Stimulated activated CD4-positive, alpha-beta T cell treated with anti-CD3 and anti-CD28 coated beads, Interleukin-2, amount 100 ng/mL, for 4 hours (primary cell): ENCODE measurements at places on chromosomes 7 and 10.

GRCh38 chr10:127983344-127984100, 76.6 kb downstream of the PTPRE start:
- DNase-seq = no peak

- no peak for DNase-seq
Measured at GRCh38 chr7:26863518-26864308, 677 bp downstream of the SKAP2 start.

DNA sequence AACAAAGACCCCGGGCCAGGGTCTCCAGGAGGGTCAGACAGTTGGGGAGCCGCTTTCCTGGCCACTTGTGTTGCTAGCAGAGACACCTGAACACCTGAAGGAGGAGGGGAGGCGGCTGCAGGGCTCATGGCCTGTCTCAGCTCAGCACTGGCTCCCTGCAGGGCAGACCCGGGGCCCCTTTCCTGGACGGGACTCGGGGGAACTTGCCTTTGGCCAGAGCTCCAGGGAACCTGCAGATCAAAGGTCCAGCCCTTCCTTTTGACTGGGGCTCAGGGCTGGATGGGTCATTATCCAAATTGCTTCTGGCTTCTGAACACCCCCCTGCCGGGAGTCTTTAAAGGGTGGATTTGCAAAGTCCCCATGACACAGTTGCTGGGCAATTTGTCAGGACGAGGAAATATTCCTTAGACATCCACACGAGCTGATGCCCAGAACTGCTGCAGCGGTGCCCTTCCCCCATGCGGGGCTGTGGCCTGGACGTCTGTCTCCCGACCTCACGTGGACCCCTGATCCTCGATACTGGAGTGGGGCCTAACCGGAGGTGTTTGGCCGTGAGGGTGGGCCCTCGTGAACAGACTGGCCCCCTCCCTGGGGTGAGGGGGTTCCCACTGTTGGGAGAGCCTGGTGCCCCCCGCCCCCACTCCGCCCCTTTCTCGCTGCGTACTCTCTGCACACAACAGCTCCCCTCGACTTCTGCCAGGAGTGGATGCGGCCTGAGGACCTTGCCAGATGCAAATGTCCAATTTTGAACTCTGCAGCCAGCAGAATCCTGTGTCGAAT, 194.3 kb downstream of the ELFN1 start:
- no peak for DNase-seq

DNA sequence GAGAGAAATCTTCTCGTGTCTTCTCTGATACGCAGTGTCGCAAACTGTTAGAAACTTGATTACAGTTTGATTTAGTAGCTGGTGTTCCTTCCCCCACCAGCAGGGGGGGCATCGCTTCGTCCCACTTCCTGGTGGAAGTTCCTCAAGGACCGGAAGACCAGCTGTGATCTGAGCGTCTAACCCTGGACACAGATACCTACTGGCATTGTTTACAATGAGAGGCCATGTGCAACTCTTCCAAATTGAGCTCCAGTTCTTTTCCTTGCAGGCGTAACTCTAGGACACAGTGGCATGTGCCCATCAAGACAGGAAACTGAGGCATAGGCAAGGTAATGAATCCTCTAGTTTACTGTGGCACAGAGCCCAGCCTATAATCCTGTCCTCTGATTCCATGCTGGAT, 219.0 kb downstream of the CCDC3 start:
- DNase-seq = no peak

GRCh38 chr10:73953665-73954064, 42.7 kb downstream of the PLAU start:
- no peak for DNase-seq

- no peak for DNase-seq
Measured at GRCh38 chr7:141276031-141276430, 202.2 kb downstream of the TMEM178B start.

DNA sequence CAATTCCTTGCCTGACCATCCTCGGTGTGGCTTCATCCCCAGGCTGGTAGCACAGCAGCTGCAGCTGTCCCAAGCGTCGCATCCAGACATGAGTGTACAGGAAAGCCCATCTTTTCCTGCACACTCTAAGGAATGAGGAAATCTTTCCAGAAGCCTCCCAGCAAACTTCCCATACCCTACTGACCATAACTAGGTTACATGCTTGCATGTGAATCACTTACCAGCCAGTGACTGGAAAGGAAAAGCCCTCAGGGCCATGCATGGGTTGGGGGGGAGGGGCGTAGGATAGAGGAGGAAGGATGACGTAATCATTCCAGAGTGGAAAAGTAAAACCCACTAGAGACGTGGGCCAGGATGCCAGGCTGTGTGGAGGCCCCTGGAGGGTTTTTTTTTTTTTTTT, 18.9 kb upstream of the ZNF212 start:
- no peak for DNase-seq

DNA sequence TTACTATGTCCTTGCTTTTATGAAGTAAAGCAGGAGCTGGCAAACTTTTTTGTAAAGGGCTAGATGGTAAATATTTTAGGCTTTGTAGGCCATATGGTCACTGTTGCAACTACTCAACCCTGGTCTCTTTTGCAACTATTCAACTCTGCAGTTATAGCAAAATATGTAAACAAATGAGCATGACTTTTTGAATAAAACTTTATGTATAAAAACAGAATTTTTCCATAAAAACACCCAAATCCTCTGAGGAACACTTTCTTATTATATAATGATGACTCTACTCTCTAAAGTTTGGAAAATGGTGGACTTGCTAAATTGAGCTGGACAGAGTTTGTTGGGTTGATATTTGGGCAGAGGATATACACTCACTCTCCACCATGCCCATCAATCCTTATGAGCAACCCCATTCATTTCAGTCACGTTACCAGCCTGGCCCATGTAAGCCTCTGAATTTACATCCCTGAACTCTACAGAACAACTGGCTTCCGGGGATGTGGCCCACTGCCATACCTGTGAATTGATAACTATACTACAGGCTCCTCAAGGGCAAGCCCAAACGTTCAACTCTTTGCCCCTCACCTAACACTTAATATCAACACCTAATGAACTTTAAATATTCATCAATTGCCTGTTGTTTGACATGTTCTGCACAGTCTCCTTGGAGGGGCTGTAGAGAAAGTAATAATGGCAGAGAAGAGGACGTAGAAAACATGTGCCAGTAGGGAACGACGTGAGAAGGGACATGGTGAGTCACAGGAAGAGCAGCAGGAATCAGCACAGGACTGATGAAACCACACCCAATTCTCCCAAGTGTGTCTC, 37.6 kb downstream of the SGMS1 start:
- DNase-seq = no peak

GRCh38 chr7:2012981-2013380, 219.8 kb downstream of the MAD1L1 start:
- no peak for DNase-seq

DNA sequence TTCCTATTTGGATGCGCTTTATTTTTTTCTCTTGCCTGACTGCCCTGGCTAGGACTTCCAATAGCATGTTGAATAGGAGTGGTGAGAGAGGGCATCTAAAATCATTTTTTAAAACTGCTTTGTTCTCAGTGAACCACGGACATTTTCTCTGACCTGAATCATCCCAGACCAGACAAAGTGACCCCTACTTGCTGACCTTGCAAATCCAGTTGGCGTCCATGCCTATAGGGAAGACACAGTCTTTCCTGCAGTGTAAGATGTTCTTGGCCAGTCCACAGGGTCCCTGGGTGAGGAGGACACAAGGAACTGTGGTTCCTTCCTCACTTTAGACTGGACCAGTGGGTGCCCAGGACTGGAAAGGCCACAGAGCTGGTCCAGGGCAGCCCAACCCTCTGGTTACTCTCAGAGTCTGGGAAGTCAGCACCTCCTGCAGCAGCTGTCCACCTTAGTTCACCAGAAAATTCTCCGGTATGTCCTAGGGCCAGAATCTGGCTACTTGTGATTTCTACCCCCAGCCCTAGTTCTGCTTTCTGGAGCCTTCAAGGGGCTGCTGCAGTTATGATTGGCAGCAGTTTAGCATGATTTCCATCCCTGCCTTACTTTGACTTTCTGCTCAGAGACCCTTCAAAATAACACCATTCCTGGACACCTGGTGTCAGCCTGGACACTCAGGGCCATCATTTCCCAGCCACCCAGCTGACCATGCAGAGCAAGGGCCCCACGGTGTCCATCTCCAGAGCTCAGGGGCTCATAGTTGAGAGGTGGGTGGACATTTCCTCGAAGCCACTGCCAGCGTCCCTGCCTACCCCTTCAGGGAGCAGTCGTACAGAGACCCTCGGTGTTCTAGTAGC, 19.3 kb downstream of the VIPR2 start:
- no peak for DNase-seq

DNA sequence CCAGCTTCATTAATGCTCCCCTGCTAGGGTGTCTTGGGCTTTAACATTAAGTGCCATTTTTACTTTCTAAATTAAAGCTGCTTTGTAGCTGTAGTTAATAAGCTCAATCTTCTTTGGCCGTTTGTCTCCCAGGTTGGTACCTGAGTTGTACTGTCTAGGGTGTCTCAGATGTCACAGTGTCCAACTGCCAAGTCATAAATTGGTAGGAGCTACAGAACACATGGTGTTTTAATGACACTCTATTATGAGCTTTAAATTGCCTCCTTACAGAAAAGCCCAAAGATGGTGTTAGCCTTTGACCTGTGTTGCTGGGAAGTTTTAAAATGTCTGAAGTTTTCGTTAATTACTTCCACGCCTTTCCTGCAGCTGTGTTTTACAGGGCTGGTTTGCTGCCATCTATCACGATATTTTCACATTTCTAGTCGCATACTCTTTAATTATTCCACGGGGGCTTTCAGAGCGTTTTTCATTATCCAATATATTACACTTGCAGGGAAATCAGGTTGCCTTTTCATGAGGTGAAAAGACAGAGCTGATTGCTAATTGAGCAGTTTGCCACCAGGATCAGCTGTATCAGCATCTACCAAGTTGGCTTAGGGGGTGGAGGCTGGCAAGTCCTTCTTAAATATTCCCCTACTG, 247.8 kb upstream of the PLPP4 start:
- DNase-seq = no peak

- DNase-seq = no peak
Measured at GRCh38 chr10:86958116-86958900, at the start of gene SNCG. Gene SNCG (plus strand): TSS chr10:86958599. CDS start chr10:86958698, 99 bp downstream.

- no peak for DNase-seq
Measured at GRCh38 chr10:91653219-91653870, 20.5 kb upstream of the PPP1R3C start.

GRCh38 chr10:20993389-20993788, 96.3 kb upstream of the NEBL start:
- no peak for DNase-seq

DNA sequence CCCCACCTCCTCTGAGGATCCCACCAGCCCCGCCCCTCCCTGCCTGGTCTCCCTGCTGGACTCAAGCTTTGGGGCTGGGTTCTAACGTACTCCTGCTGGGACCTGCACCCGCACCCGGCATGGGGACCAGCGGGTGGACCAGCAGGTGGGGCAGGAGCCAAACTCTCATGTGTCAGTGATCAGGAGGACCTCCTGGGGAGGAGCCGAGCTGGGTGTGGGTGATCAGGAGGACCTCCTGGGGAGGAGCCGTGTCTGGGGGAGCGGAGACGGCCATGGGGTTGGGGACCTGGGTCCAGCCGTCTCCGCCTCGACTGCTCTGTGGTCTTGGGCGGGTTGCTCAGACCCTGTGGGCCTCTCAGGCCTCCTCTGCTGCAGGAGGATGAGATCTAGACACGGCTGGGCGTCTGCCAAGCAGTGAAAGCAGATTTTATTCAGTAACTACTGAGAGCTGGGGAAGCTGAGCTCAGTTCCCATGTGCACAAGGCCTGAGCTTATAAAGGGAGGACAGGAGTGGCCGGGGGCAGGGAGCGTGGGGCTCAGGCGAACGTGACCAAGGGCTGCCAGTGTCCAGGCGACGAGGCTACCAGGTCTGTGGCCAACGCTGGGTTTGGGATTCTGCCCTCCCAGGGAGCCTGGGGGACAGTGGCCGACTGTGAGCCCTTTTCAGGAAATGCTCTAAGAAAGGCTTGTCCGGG, 33.6 kb upstream of the UTF1 start:
- no peak for DNase-seq

DNA sequence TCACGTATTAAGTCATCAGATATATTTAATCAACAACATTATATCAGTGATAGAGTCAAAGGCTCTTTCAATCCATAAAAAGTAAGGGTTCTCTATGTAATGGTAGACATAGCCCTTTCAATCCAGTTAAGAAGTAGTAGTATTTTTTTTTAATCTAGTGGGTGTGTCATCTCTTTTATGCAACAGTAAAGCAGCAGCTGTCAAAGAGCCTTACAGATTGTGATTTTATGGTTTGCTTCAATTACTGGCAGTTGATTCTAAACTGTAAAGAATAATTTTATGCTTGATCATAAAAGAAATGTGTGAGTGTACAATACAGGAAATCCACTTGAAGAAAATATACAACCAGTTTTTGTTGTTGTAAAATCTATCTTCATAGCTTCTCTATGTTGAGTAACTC, 902.6 kb upstream of the MBL2 start:
- no peak for DNase-seq

GRCh38 chr10:47183704-47184041, 116.3 kb upstream of the GDF10 start:
- no peak for DNase-seq

- no peak for DNase-seq
Measured at GRCh38 chr7:54015251-54015650, 526.9 kb upstream of the VSTM2A start.

- DNase-seq = no peak
Measured at GRCh38 chr10:17199351-17199804, 2.1 kb downstream of the TRDMT1 start.
